ENCODE measurements at places on chromosomes 3 and 15.

- no peak for DNase-seq
Measured at GRCh38 chr3:82416830-82417229, 655.4 kb upstream of the GBE1 start.

DNA sequence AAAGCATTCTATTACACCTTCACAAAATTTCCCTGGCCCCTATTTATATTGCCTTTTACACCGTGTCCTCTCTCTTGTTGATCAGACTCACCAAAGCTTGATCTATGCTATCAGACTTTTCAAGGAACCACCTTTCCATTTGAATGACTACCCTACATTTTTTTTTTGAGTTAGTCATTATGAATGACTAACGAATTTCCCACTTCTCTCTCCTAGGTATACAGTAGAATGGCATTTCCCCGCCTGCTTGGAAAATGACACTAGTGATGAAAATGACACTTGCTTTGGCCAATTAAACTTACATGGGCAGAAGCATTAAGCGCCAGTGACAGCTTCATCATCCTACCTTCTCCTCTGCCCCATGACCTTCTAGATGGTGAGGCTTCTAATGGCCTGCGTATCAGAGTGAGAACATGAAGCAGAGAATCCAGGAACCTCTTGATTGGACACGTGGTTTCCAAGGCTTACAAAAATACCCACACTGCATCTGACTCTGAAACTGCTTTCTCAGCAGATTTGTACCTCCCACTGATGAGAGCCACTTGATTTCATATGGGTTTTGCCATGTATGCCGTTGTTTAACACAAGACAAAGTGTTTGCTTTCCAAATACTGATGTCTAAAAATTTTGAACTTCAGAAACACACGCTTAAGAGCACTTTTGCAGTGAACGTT, 370.5 kb downstream of the CTNNB1 start:
- DNase-seq: no peak

- no peak for DNase-seq
Measured at GRCh38 chr3:64945171-64945729, 257.4 kb upstream of the ADAMTS9 start.

DNA sequence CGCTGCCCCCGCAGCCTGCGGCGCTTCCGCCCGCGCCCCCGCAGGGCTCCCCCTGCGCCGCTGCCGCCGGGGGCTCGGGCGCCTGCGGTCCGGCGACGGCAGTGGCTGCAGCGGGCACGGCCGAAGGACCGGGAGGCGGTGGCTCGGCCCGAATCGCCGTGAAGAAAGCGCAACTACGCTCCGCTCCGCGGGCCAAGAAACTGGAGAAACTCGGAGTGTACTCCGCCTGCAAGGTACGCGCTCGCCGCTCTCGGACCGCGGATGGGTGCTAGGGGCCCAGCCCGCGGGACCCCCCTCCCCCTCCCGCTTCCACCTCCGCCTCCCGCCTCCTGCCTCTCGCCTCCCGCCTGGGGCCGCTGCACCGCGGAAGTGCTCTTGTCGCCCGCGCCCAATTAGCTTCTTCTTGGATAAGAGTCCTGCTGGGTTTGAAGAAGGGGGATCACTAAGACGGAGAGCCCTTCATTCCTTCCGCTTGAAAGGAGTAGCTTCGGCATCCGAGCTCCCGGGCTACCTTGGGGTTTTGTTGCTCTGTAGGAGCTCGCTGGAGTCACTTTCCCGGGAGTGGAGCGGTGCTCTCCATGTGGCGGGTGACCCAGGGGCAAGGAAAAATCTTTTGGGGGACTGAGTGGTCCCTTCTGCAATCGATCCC, 426 bp downstream of the KAT2B start:
- peak; percentile 73 for DNase-seq

GRCh38 chr3:177463863-177464262, 266.6 kb upstream of the TBL1XR1 start:
- DNase-seq: no peak

GRCh38 chr3:16529264-16529663, 15.8 kb upstream of the RFTN1 start:
- no peak for DNase-seq

DNA sequence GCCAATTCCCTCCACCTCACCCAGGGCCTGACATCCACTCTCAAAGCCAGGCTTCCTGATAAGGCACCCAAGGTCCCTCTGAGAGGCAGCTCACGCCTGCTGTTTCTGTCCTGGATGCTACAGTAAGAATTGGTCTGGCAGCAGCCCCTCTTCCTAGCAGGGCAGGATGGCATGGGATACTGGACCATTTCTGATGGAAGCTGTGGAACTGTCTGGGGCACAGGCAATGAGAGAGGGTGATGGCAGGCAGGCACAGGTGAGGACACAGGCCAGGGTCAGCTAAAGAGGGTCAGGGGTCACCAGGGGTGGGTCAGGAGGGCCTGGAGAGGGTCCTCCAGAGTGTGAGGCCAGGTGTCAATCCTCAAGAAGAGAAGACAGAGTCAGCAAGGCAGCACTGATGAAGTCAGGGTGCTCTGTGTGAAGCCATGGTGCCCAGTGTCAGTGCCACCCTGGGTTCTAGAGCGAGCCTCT, 41.9 kb upstream of the SLC41A3 start:
- no peak for DNase-seq

DNA sequence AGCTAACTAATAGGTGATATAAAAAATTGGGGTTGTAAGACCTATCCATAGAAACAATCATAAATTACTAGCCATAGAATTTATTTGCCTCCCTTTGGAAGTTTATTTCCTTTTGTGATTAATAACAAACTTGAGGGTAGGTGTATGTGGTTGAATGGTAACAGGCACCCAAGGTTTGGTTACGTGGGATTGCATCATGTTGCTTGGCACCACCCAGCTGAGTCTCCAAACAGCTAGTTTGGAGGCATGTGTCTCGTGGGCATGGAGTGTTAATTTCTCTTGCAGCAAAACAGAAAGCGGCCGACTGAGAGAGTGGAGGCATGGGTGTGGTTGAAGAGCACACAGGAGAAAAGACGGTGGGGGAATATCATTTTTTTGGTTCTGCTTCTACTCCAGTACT, 441.4 kb downstream of the CNTN4 start:
- DNase-seq: no peak

GRCh38 chr3:177683586-177683985, 486.3 kb upstream of the TBL1XR1 start:
- DNase-seq: no peak

- no peak for DNase-seq
Measured at GRCh38 chr3:65951836-65952505, 86.7 kb downstream of the MAGI1 start.

DNA sequence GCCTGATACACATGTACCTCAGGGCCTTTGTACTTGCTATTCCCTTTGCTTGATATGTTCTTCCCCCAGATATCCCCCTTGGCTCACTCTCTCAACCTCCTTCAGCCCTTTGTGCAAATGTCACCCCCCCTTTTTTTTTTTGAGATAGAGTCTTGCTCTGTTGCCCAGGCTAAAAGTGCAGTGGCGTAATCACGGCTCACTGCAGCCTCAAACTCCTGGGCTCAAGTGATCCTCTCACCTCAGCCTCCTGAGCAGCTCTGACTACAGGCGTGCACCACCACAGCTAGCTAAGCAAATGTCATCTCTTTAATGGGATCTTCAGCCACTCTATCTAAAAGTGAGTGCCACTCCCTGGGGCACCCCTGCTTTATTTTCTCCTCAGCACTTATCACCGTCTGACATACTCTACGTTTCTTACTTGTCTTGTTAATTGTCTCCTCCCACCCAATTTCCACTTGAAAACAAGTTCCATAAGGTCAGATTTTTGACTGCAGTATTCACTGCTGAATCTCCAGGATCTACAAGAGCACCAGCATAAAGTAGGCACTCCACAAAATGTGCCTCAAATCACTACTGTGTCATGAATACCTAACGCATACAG, 14.6 kb downstream of the IP6K2 start:
- no peak for DNase-seq

DNA sequence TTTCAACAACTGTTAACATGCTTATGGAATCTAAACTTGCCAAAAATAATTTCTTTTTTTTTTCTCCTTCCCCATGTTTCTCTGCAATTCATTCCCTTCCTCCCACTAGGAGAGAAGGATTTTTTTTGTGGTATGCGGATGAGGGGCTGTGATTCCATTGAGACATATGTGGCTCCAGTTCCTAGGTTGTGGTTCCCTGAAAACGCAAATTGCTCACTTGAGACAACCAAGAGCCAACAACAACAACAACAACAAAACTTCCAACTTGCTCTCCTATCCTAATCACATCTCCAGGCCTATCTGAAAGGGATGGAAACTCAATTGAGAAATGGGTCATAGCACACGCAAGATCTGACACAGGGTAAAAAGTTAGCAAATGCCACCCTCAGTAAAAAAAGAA, 406.5 kb upstream of the TGFBR2 start:
- no peak for DNase-seq

GRCh38 chr3:135516143-135516542, 449.4 kb upstream of the PPP2R3A start:
- DNase-seq: no peak

DNA sequence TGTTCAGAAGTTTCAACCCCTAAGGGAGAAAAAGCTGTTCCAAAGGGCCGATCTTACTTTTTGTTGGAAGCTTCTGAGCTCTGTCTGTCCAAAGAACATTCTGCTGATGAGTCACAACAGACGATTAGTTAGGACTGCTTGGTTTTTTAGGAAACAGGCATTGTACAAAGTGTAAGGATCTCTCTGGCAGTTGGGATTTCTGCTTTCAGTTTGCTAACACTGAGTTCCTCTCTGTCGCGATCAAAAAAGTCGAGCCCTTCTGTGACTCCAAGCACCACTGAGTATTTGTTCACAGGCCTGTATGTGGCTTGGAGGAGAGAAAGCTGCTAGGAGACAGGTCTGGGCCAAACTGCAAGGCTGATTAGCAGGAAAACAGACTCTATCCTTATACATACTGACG, 91.8 kb upstream of the PFN2 start:
- no peak for DNase-seq

DNA sequence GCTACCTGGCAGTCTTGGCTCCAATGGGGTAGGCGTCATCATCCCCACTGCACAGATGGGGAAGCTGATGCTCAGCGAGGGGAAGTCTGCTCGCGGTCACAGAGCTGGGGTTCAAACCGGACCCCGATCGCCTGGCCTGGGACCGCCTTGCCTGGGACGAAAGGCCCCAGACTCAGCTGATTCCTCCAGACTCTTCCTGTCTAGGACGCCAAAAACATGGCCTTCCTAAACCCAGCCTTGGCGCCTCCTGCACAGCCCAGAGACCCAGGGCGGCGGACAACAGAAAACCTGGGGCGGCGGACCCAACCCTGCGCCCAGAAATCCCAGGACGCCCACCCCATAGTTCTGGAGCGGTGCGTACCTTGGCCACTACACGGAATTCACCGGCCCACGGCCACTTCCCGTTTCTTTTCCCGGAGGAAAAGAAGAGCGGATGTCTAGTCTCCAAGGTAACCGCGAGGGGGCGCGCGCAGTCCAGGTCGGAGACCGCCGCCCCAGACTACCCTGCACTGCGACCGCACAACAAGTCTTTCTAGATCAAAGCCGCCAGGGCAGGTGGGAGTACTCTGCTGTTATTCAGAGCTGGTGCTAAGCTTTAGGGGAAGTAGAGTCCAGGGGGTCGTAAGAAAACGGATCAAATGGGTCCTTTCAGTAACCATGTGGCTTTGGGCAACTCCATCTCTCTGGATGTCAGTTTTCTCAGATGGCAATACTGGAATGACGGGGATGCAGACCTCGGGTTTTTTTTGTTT, 4.9 kb upstream of the IL17RD start:
- DNase-seq: peak; percentile 71

DNA sequence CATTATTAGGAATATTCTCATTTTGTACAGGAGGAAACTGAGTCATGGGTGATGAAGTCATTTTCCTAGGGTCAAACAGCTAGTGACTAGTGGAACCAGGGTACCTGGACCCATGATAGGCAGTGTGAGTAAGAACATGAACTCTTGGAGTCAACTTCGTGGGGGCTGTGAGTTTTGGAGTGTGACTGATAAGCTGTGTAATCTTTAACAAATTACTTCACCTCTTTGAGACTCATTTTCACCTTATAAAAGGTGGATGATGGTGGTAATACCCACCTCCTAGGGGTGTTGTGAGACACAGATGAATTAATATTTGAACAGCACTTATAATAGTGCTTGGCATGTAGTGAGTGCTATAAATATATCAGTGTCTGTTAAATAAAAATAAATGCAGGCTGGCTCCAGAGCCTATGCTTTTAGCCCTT, 9.1 kb downstream of the SEMA6D start:
- DNase-seq: no peak

- DNase-seq: no peak
Measured at GRCh38 chr3:42639192-42639591, 14.3 kb upstream of the ZBTB47 start.

DNA sequence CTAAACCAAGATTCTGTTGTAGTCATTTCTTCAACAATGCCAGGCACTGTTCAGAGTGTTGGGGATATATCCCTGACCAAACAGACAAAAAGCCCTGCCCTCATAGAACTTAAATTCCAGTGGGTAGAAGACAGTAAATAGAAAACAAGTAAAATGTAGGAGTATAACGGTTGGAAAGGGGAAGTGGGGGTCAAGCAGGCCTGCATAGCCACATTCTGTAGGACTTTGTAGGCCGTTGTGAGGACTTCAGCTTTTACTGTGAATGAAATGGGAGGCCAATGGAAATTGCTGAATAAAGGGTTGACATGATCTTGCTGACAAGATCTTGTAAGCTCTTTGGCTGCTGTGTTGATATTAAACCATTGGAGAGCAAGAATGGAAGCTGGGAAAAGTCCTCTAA, 1.8 kb downstream of the MRPS11 start:
- DNase-seq: no peak

- no peak for DNase-seq
Measured at GRCh38 chr3:187264021-187264420, 27.5 kb downstream of the MASP1 start.

DNA sequence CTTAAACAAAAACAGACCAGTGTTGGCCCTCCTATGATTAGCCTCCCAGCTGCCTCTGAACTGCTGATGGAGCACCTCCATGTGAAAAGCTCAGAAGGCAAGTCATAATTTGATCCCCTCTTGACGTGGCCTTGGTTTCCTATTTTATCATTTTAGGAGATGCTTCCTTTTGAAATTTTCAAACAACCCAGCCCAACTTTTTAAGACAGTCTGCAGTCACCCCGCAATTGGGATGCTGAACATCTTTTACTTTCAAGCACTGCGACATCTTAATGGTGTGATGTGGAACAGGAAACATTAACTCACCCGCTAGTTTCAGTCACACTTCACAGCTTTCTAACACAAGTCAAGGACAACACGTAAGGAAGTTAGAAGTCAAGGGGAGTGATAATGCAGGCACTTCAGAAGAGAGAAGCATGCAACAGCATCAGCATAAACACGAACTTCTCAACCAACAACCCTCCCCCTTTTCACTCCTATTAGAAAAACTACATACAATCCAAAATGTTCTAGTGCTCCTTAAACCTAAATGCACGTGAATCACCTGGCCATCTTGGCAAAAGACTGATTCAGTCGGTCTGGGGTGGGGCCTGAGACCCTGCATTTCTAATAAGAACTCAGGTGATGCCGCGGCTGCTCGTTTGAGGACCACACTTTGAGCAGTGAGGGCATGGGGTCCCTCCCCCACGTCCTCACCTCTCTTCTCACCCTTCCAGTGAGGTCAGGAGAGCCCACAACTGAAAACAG, 161.5 kb downstream of the FOXP1 start:
- DNase-seq: peak; percentile 60

Data from activated CD4-positive, alpha-beta T cell treated with anti-CD3 and anti-CD28 coated beads, Interleukin-2, amount 50 U/mL, for 48 hours (primary cell).